ENCODE measurements at places on chromosomes 3 and 15. TPM values are rescaled to one million over a fixed set of nuclear protein-coding genes. Genes with fewer than 3 reads are reported as not detected.

IL20RB gene
- 2.6 TPM for total RNA-seq

PLIN1 gene
- 0.11 TPM for total RNA-seq

DNA sequence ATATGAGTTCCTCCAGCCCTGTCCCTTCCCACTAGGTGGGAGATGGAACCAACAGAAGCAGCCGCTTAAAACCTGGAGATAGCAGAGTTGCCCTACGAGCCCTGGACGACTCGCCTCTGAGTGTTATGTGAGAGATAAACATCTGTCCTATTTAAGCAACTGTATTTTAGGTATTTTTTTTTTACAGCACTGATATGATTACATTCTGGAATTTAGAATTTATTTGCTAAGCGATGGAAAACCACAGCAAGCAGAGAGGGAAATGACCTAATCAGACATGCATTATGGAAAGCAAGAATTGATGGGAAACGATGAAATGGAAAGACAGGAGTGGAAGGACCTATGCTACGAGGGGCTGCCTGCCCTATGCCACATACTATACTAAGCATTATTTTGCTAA lies 379.0 kb upstream of the IL12A start:
- DNase-seq = no peak

- no peak for DNase-seq
Observed at GRCh38 chr3:18575573-18575972, 150.4 kb upstream of the SATB1 start.

- DNase-seq = no peak
Observed at GRCh38 chr3:32102289-32102688, 4.1 kb upstream of the GPD1L start.

- peak; percentile 82 for DNase-seq
Observed at GRCh38 chr3:42159706-42160472, 68.7 kb downstream of the TRAK1 start.

- no peak for DNase-seq
Observed at GRCh38 chr15:79140846-79141570, 50.4 kb upstream of the RASGRF1 start.

DNA sequence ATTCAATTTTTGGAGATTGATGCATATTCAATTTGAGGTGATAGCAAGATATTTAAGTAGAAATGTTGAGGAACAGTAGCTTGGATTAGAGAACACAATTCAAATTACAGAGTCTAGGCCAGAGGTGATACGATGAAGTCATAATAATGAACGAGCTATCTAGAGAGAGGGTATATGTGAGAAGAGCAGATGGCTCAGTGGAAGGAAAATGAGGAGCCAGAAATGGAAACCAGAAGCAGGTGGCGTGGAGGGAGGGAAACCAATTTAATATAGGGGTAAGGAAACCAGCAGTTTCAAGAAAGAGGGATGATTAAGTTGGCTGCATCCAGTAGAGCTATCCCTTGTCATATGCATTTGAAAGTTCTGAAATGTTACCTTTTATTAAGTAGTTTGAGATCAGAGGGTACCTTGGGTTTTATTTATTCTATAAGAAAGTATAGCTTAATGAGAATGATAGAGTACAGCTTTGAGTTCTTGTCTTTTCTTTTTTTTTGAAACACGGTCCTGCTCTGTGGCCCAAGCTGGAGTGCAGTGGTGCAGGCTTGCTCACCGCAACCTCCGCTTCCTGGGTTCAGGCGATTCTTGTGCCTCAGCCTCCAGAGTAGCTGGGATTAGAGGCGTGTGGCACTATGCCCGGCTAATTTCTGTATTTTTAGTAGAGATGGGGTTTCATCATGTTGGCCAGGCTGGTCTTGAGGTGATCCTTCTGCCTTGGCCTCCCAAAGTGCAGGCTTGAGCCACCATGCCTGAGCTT lies 22.1 kb downstream of the NCK1 start:
- no peak for DNase-seq

DNA sequence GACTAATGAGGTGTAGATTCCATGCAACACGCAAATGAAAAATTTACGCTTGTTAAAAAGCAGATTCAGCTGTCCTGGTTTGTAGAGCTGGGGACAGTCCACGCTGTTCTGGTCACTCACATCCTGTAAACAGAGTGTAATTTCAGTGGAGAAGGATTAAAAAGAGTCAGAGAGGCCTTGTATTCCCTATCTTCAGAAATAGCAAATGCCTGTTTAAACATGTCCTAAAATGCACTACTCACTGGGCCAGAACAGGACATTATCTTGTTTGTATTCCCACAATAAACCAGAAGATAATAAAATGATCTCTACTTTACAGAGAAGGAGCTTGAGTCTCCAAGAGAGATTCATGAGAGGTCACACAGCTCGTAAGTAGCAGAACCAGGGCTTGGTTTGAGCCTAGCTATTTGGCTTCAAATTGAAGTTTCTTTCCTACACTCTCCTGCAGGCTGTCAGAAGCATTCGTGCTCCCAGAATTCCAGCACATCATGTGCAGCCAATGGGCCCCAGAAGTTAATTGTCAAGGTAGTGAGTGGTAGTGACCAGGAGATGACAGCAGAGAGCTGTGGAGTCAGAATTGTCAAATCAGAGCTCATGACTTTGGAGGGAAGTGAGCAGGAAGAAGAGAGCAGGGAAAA lies 242.5 kb downstream of the ATP8B4 start:
- DNase-seq = peak; percentile 49

- DNase-seq = no peak
Observed at GRCh38 chr15:71610728-71611552, 199.4 kb upstream of the NR2E3 start.

DNA sequence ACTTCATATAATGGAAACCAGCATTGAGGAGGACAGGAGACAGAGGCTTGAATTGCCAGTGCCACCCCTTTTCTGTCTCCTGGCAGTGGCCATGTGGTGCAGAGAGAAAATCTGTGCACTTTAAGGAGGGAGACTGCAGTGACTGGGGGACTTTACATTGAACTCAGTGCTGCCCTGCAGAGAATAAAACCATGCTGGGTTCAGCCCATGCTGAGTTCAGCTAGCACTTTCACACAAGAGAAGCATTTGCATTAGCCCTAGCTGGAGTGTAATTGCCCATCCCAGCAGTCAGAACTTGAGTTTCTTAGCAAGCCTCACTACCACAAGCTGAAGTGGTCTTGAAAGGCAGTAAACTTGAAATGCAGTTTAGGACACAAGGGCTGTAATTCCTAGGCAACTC lies 677.5 kb downstream of the ZPLD1 start:
- DNase-seq = no peak
